ENCODE measurements at places on chromosomes 6 and 20.

GRCh38 chr6:152404936-152405595, 232.1 kb downstream of the SYNE1 start:
- DNase-seq: no peak

DNA sequence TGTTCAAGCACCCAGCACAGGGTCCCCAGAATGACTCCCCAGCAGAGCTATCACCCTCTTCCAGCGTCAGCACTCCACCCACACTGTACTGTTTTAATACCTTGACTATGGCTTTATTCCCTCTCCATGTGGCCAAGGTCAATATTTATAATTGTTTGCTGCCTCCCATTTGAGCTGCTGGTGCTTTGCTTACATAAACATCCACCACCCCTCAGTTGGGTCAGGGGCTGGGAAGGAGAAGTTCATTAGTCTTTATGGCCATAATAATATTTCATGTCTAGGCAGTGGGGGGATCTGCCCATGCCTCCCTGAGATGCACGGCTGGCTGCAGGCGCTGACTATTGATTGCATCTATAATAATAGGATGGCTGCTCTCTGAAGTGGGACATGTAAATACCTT, 41.8 kb upstream of the SAYSD1 start:
- no peak for DNase-seq

DNA sequence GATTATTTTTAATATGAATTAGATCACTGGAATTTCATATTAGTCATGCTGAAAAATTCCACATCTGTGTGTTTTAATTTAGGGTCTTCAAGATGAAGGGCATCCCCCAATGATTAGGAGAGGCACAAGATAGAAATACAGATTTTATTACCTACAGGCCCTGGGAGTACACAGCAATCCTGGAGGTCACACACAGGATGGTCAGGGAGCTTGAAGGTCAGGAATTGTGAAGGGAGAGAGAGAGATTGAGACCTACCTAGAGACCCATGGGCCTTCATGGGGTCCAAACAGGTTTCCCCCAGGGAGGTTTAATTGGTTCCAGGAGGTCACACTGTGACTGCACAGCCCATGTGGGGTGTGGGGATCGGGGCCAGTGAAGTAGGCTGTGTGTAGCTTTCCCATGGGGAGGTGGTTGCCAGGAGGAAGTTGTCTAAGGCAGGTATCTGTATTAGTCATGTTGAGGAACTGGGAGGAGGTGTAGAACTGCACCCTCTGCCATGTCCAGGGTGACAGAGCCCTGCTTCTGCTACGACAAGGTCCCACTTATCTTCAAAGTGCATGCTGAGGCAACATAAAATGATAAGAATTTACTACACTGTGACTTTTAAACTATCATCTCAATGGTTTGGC, 18.3 kb downstream of the SNX9 start:
- no peak for DNase-seq

GRCh38 chr20:59784791-59785668, 148.4 kb downstream of the SYCP2 start:
- DNase-seq: no peak

GRCh38 chr6:17349427-17349826, 44.0 kb upstream of the CAP2 start:
- no peak for DNase-seq

DNA sequence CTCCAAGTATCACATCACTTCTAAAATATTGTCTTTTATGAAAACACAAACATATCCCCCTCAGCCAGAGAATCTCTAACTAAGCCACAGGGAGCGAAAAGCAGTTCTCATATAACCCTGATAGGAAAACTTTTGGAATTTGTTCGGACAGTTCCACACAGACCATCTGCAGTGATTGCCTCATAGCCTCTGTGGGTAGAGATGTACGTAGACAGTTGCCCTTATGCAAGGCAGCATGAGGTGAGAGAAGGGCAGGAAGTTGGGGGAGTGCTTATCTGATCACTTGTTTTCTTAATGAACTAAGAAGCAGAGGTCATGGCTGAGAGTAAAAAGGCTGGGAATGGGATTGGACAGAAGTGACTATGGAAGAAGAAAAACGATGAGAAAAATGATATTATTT, 39.6 kb downstream of the SLC23A2 start:
- no peak for DNase-seq

DNA sequence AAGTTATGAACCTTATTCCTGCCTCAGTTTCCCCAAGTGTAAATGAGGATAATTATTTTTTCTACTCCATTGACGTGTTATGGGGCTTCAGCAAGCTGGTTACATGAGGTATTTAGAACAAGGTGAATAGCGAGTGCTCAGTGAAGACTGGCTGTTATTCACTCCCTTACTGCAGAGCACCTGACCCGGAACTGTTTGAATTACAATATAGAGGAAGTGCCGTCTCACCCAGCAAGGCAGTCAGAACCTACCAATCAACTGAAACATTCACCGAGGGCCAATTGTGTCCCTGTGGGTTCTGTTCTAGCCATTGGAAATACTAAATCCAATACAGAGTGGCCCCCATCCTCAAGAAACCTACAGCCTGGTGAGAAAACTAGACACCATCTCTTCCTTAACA, 216.9 kb downstream of the UST start:
- DNase-seq: no peak

- DNase-seq: peak; percentile 90
These were observed 80.7 kb downstream of the RREB1 start for GRCh38 chr6:7188492-7188891.

- no peak for DNase-seq
These were observed 32.4 kb downstream of the CBFA2T2 start for GRCh38 chr20:33522256-33522820.

GRCh38 chr6:33632558-33633039, 11.5 kb downstream of the ITPR3 start:
- no peak for DNase-seq

DNA sequence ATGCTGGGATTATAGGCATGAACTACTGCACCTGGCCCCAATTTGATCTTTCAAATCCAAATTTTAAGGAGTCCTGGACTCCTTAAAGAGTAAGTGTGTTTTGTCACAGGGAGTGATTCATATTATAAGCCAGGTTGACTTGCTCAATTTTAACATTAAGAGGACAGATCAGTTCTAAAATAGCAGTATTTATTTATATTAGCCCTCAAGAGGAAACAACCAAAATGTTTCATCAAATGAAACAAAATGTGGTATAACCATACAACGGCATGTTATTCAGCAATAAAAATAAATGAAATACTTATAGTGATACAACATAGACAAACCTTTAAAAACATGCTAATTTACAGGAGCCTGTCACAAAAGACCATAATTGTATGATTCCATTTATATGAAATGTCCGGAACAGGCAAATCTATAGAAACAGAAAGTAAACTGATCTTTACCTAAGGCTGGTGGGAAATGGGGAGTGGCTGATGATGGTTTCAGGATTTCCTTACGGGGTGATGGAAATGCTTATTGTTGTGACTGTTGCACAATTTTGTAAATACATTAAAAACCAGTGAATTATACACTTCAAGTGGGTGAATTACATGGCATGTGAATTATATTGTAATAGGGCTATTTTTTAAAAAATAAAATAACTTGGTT, 637.4 kb downstream of the MMUT start:
- no peak for DNase-seq

DNA sequence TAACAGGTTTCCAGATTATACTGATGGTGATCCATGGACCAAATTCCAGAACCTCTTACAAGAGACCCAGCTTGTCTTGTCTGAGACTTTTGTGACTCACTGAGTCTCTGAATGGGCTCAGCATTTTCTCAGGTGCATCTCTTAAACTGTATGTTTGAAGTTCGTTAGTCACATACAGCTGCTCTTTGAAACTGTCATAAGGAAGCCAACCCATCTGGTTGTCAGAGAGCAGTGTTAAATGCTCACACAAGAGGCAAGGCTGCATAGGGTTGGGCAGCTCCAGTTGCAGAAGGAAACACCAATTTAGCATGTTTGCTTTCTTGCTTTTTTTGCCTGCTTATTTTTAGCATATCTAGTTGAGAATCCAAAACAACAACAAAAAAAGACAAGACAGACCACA, 47.1 kb downstream of the TRIM27 start:
- DNase-seq: peak; percentile 55

Measured in MM.1S (cell line).